ENCODE measurements at places on chromosomes 11 and 22. TPM values are rescaled to one million over a fixed set of nuclear protein-coding genes. Genes with fewer than 3 reads are reported as not detected.
A peak's percentile ranks its signal among the peaks of the same experiment; 100 is the strongest.

MGAT3 gene
- total RNA-seq = 0.40 TPM

- peak; percentile 41 for DNase-seq
These were observed 77.0 kb downstream of the ZNF280B start for GRCh38 chr22:22431271-22432220.

NAV2 gene
- total RNA-seq = 0.35 TPM

GRCh38 chr11:2934611-2935239, 5.5 kb upstream of the PHLDA2 start:
- no peak for DNase-seq

- no peak for DNase-seq
These were observed 12.4 kb downstream of the OR51B6 start for GRCh38 chr11:5363679-5364078.

GRCh38 chr11:44575962-44576361, 10.5 kb downstream of the CD82 start:
- DNase-seq = no peak

GRCh38 chr11:85310479-85310878, 316.7 kb downstream of the DLG2 start:
- no peak for DNase-seq

DNA sequence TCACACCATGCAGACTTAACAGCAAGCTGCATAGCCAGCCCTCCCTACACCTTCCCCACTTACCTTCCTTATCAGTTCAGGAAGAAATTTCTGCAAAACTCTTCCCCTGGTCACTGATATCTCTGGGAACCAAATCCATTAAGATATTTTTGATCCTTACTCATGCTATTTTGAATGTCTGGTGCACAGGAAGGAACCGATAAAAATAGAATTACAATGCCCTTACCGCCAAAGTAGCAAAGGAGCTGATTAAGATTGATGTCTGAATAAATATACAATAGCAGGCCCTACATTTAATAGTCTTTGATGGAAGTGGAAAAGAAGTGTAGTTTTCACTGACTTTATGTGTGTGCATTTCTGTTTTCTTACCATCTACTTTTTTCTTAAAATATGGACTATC, 117.3 kb downstream of the MPPED2 start:
- DNase-seq = no peak

VPS37C gene
- 18.4 TPM for total RNA-seq

GRCh38 chr11:33320016-33320813, 63.0 kb downstream of the HIPK3 start:
- DNase-seq = no peak

CABP7 gene
- total RNA-seq = 0.20 TPM

CBLIF gene
- not detected for total RNA-seq

GRCh38 chr11:45527898-45528297, 137.5 kb downstream of the CHST1 start:
- DNase-seq = no peak

UBQLNL gene
- total RNA-seq = not detected

ISX gene
- total RNA-seq = not detected

- no peak for DNase-seq
These were observed 128.0 kb upstream of the FGF3 start for GRCh38 chr11:69947059-69947792.

DNA sequence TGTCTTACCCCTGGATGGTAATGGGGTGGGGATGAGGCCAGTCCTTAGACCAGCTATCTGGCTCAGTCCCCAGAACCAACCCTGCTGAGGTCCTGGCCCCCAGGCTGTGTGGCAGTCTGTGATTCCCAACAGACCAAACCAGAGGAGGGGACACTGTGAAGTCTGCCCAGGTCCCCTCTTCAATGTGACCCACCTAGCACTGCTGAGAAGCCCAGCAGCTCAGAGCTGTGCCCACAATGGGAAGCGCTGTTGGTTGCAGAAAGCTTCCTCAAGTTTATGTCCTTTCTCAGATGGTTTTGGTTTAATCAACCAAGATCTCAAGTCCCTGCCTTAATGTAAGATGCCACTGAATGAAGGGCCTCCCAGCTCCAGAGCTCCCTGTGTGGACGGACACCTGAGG, 114.7 kb upstream of the IGLL5 start:
- no peak for DNase-seq

GRCh38 chr22:43239193-43239780, 52.4 kb upstream of the TTLL12 start:
- DNase-seq = no peak

DNA sequence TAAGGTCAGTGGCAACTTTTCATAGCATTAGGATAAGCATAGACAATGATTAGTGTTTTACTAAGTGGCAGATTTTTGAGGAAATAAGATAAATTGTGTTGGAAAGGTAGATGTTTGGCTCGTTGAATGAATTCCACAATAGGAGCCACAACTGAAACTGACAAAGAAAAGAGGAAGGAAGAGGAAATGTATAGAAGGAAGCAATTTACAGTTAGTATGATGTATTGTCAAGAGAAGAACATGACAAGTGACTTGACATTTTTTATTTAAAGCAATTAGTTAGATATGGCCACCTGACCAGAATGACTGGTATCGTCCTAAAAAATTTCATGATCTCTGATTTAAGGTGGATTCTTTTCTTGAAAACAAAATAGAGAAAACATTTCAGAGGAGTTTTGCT, 3.1 kb upstream of the RAG2 start:
- no peak for DNase-seq
